Activated naive CD4-positive, alpha-beta T cell treated with anti-CD3 and anti-CD28 coated beads, Interleukin-2, amount 10 ng/mL, durations not matched to agents 7 days and 5 days (primary cell): ENCODE measurements at places on chromosomes 2 and 18.

DNA sequence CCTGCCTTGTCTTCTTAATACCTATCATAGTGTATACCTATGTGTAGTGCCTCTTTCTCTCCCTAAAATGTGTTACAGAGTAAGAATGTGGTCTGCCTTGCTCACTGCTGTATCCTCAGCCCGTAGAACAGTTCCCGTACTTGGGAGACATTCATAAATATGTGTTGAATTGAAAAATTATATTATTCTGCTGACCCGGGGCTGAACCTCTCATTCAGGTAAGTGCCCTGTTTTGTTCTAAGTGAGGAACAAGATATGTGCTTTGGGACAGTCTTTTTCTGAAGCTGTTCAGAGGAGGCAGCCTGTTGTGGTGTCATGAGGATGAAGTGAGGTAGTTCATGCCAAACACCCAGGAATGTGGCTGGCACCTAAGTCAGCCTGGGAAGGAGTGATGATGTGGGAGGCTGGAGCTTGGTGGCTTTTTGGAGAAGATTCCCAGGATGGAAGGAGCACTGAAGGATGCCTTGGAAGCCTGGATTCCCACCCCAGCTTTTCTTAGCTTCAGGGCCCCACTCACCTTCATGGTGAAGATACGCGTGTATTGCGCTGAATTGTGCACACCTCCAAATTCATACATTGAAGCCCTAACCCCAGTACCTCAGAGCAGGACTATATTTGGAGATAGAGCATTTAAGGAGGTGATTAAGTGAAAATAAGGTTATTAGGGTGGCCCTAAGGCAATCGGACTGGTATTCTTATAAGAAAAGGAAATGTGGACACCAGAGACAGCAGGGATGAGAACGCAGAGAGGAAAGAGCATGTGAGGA lies 166.3 kb downstream of the DDX1 start:
- no peak for DNase-seq

DNA sequence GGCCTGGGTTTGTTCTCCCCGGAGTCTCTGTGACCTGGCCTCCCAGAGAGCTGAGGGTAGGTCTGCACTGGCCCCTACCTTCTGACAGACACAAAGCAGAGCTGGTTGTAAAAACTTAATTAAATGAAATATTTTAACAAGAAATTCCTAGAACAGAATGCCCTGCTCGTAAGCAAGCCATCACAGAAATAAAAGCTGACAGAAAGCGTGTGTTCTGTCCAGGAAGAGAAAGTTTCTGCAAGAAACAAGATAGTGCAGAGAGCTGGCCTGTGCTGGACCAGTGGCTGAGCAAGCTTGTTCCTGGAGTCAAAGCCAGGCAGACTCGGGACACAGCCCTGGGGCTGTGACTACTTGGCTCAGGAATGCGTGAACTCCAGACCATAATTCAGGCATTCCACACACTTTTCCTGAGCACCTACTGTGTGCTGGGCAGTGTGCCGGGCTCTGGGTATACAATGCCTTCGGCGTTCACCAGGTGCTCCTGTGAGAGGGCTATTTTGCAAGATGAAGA lies 51.6 kb downstream of the APOB start:
- no peak for DNase-seq

DNA sequence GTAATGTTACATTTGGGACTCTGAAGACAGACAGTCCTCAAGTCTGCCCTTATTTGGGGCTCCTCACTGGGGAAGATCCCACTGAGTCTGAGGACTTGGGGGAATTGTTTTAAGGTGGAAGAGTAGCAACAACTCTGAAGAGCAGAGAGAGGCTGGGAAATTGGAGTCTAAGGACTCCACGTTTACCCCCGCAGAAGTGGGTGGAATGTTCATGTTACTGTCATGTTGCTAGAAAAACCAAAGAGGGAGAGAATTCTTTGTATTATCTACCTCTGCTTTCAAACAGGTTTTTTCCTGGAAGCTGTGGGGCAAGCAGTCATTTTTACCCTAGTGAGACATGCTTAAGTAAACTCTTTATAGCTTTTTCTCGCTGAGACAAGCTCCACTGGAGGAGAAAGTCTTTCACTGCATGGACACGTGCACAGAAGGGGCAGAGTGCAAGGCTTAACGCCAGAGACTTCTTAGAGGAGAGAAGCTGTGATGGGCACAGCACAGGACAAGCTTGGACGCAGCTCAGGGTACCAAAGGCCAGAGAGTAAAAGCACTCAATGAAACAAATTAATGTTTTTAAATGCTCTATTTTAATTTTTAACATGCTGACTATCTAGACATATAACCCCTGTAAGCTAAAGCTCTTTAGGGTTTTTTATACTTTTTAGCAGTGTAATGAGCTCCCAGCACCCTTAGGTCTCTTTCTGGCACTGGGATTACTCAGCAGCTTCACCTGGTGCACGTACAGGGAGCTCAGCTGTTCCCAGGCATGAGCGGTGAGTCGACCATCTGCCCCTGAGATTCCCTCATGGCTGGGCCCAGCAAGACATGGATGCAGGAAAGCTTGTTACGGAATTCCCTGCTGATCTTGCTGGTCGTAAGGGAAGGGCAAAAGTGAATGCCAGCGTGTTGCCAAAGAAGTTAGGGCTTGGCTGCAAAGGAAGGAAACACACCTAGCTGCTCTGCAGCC lies 54.5 kb upstream of the BIN1 start:
- DNase-seq = no peak

DNA sequence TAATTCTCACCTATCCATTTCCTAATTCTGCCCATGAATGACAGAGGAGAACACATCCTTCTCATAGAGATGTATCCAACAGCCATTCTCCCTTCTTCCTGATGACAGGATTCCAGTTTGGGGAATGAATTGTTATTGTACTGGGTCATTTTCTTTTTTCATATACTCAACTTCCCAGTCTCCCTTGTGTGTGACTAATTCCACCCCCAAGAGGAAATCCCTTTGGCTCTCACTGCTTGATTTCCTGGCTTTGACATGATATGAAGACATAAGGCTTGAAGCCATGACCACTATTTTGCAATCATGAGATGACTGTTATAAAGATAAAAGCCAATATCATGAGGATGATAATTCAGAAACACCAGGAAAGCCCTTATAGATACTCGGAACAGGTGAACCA lies 384.7 kb upstream of the ACVR2A start:
- no peak for DNase-seq

DNA sequence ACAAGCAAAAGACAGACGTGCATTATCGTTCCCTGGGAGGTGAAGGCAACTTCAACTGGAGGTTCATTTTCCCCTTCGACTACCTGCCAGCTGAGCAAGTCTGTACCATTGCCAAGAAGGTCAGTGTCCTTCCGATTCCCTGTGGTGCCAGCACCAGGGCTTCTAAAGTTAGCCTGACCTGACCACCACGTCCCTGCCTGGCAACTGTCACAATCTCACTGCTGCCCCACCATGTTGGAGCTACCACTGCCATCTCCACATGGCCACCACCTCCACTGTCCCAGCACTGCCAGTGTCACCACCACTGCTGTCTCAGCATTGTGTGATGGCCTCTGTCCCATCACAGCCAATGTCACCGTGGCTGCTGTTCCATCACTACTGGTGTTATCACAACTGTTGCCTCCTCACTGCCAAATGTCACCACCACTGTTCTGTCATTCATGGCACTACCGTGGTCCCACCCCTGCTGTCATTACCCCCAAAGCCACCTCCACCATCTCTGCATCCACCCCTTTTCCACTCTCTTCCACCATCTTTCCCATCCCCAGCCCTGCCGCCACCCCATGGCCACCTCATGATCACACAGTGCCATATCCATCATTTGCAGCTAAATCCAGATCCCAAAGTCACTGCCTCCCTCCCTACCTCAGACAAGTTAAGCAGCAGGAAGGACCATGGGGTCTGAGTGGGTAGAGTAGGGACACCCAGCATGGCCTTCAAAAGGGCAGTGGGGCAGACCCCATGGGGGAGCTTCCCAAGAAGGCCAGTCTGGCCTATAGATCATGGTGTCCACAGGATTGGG lies 216.5 kb downstream of the DYSF start:
- DNase-seq = no peak

DNA sequence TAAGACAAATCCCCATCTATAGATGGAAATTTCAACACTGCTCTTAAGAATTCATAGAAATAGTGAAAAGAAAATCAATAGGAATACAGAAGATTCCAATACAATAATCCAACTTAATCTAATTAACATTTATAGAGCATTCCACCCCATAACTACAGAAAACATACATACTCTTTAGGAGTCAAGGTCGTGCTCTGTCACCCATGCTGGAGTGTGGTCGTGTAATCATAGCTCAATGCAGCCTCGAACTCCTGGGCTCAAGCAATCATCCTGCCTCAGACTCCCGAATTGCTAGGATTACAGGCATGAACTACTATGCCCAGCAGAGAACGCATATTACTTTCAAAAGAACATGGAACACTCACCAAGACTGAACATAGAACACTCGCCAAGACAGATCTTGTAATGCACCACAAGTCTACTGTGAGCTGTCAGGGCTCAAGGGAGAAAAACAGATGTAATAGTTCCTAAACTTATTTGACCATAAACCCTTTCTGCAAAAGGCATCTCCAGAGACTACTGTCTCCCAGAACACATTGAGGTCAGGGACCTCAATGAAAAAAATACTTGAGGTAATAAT lies 14.1 kb downstream of the MEMO1 start:
- DNase-seq = no peak

DNA sequence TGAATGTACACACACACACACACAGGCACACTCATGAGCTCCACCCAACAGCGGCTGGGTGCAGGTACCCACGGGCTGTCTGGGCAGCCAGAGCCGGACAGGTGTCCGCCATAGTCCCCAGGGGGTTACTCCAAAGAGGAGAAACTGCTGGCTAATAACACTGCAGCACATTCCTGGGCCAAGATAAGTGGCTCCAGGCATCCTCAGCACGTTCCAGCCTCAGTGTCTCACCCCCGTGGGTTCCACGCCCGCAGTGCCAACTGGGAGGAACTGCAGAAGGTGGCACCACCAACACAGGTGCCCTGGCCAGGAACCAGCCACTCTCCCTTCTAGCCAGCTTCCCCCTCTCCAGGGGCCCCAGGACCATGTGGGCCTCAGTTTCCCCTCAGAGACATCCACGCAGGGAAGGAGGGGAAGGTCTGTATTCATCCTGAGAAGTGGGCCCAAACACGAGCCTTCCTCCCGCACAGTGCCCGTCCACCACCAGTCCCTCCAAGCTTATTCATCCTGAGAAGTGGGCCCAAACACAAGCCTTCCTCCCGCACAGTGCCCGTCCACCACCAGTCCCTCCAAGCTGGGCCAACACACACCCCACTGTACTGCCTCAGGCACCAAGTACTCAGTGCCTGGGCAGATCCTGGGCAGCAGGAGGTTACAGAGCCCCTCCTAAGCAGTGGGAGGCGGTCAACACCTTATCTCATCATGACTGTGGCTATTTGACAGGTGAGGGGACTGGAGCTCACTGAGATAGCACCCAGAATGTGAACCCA lies 47.6 kb downstream of the TNS1 start:
- no peak for DNase-seq

GRCh38 chr2:111923276-111923804 lies 24.9 kb downstream of the MERTK start:
- DNase-seq = no peak

GRCh38 chr18:47404845-47405244 lies 153.4 kb upstream of the SKOR2 start:
- DNase-seq = no peak

- DNase-seq = no peak
Observed at GRCh38 chr2:2898744-2899143, 478.9 kb downstream of the EIPR1 start.

- no peak for DNase-seq
Observed at GRCh38 chr18:25621144-25621543, 269.2 kb upstream of the ZNF521 start.

DNA sequence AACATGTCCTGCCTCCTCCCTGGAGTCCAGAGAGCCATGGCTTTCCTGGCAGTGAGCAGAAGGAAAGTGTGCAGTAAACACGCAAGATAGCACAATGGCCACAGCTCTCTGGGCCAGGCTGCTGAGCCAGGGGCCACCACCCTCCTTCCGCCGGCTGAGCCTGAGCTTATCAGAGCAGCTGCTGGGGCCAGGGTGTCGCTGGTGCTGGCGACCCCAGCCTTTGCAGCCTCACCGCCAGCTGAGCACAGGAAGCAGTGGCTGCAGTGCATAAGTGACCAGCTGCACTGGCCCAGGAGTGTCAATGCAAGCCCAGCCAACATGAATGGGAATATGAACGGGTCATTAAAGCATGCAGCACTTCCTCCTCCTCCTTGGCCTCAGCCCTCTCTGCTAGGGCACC lies 172.0 kb downstream of the ZFP36L2 start:
- no peak for DNase-seq

DNA sequence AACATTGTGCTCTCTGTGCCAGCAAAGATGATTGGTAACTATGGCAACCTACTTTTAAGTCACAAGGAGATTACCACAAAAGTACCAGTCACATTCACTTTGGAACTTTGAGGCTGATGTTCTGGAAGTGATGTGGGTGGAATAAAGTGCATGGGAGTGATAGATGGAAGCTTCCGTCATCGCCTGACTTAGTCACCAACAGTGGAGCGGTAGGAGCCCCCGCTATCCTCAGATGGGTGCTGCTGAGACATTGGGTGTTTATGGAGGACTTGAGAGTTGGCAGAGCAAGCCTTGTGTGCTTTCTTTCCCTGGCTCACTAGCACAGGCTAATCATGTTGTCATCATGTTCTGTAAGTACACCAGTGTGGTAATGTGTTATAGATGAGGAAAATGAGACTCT lies 4.6 kb downstream of the PPP1R7 start:
- DNase-seq = no peak

DNA sequence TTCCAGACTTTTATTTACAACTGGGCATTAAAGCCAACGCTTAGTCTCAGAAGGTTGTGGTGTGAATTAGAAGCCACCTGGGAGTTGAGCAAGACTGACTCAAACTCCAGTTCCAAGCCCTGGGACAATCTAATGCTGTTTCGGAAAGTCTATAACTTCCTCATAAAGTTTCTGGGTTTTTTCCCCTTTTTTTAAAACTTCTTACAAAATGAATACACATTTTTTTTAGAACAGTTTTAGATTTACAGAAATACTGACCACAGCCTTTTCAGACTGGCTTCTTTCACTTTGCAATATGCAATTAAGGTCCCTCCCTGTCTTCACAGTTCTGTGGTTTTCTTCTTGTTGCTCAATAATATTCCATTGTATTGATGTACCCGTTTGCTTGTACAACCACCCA lies 115.9 kb upstream of the TWIST2 start:
- no peak for DNase-seq

DNA sequence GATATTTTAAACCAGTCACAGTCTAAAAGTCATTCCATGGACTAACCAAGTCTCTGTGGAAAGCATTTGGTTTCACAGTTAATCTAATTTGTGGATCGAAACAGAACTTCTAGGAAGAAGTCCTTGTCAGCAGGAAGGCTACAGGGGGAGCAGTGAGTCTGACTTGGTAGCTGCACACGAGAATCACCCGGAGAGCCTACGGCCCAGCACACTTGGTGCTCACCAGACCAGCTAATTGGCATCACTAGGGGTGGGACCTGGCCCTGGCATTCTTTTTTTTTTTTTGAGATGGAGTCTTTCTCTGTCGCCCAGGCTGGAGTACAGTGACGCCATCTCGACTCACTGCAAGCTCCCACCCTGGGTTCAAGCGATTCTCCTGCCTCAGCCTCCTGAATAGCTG lies 97.7 kb downstream of the ZNF532 start:
- no peak for DNase-seq

- no peak for DNase-seq
Observed at GRCh38 chr18:74110976-74111375, 36.7 kb downstream of the FBXO15 start.
